ENCODE measurements at places on chromosomes 16 and 17.

- no peak for DNase-seq
Observed at GRCh38 chr16:49851468-49851787, 4.5 kb downstream of the ZNF423 start.

DNA sequence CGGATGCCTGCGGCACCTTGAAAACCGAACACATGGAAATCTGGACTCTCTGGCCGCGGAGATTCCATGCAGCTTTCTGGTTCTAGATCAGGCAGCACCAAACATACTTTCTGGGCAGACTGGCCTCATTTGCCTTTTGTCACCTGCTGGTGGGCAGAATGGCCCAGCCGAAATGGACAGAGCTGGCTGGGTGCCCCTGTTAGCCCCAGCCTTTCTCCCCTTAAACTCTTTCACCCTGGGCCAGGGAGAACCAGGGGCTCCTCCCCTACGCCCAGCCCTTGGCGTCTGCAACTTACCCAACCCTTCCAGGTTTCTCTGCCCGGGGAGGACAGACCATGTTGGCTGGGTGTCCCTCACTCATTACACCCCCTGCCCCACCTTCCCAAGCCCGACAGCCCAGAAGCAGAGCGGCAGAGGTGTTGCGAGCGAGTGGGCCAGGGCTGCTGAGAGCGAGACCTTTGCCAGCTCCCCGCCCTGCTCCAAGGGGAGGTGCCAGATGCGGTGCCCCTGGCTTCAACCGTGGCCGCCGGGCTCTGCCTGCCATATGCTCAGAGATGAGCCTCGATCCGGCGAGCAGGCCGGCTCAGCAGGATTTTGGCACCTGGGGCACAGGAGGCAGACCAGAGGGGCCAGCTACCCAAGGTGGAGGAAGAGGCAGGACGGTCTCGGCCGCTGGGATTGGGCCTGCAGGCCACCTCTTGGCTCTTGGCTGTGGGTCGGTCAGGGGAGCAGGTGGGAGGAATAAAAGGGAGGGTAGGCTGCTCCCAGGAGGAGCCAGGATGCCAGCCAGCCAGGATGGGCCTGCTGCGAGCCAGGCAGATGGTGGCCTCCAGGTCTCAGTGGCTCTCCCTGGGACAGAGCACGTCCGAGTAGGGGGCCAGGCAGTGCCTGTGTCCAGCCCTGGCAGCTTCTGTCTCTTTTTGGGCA lies 191.3 kb downstream of the NTN1 start:
- no peak for DNase-seq

DNA sequence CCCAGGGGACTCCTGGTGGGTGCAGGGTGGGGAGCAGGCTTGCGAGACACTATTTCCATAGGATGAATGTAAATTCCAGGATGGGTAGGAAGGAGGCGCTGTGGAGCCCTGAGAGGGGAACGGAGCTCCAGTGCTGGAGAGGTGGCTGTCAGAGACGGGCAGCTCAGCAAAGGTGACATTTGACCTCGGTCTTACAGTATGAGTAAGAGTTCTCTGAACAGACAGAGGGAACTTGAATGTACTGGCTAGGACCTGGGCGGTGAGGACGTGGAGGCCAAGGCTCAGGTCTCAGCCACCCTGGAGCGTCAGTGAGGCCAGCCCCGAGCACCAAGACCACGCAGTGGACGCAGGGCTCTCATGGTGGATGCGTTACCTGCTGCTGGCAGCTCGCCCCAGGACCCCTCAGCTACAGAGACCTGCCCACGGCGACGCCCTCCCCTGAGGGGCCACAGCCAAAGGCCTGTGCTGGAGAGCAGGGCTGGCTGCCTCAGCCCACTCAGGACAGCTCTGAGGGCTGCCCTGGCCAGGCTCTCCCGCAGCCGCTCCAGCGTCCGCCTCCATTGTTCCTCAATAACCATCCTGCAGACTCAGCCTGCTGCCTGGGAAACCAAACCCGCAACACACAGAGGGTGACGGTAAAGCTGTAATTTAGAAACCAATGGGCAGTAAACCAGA lies 65.9 kb upstream of the TNRC6C start:
- no peak for DNase-seq

GRCh38 chr16:17258848-17259713 lies 211.7 kb downstream of the XYLT1 start:
- no peak for DNase-seq

- DNase-seq, result no peak
Observed at GRCh38 chr17:65356536-65356935, 204.9 kb downstream of the AXIN2 start.

- no peak for DNase-seq
Observed at GRCh38 chr16:75457485-75458021, 6.9 kb downstream of the TMEM170A start.

DNA sequence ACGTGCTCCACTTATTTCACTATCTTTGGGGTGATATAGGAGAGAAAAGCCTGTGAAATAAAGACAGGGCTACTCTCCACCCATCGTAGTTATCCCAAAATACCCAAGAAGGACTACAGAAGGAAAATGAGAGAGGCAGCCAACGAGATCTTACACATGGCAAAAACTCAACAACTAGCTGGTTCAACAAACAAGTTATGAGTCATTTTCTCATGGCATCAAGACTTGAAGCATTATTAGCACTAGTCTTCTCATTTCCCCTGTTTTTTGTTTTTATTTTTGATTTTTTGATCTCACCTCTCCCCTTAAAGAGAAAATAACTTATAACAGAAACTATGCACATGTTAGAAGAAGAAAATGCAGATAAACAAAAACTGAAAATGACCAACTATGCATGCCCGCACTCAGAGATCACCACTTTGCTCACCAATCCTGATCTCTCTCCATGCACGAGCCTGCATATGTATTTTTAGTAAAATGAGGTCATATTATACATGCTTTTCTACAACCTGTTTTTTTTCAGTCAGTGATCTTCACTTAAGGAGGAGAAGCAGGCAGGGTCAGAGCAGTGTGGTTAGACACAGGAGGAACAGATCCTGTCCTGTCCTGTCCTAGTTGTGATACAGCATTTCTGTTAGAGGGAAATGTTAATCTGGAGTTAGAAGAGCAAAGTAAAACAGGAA lies 22.8 kb downstream of the FAM117A start:
- no peak for DNase-seq

DNA sequence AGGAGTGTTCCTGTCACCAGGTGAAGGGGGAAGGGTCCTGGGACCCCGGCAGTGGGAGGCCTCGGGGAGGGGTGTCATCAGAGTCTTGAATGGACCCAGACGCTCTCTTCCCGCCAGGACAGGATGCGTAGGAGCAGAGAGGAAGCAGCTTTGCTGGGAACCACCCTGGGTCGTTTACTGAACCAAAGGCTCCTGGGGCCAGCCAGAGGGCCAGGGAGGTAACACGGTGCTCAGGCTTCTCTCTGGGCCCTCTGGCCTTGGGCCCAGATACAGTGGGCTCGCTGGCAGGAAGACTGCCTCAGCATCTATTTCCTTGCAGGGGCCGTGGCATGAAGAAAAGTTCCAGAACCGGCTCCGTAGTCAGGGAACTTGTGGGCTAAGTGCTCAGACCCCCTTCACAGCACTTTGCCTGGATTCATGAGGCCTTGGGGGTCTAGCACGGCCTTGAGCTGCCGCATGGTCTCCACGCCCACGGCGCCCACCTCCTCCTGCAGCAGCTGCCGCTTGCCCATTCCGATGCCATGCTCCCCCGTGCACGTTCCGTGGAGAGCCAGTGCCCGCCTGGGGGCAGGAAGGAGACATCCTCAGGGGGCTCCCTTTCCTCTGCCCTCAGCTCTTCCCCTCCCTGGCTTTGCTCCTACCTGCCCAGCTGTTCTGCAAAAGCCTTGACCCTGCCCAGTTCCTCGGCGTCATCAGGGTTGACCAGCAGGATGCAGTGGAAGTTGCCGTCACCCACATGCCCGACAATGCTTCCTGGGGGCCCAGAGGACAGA lies 4.4 kb downstream of the LDHD start:
- DNase-seq, result no peak
